ENCODE measurements at places on chromosomes 6 and 20. TPM values are rescaled to one million over a fixed set of nuclear protein-coding genes. Genes with fewer than 3 reads are reported as not detected.

DNA sequence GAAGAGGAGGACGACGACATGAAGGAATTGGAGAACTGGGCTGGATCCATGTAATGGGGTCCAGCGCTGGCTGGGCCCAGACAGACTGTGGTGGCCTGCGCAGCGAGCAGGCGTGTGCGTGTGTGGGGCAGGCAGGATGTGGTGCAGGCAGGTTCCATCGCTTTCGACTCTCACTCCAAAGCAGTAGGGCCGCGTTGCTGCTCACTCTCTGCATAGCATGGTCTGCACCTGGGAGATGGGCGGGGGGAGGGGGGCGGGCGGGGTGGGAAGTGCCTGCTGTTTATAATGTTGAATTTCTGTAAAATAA lies 42.3 kb downstream of the CHMP4B start:
- DNase-seq = peak; percentile 55

GRCh38 chr6:116217069-116217468 lies 36.8 kb downstream of the TSPYL4 start:
- no peak for DNase-seq

- no peak for DNase-seq
Observed at GRCh38 chr6:149474108-149474935, 10.5 kb downstream of the ZC3H12D start.

The MOXD1 gene
- not detected for total RNA-seq

DNA sequence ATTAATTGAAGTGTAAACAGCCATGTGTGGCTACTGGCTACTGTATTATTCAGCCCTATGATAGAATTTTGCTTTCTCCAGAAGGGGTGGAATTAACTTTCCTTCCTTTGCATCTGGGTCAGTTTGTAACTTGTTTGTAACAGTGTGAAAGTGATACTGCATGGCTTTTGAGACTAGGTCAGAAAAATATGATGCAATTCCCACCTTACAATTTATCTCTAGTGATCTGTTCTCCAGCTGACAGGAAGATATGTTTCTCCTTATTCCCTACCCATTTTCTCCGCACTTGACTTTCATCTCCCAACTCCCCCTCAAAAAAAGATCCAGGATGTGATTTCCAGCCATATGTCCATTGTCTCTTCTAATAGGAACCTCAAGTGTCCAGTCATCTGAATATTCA lies 2.6 kb upstream of the MOCS1 start:
- no peak for DNase-seq

The SLC26A8 gene
- total RNA-seq = not detected

DNA sequence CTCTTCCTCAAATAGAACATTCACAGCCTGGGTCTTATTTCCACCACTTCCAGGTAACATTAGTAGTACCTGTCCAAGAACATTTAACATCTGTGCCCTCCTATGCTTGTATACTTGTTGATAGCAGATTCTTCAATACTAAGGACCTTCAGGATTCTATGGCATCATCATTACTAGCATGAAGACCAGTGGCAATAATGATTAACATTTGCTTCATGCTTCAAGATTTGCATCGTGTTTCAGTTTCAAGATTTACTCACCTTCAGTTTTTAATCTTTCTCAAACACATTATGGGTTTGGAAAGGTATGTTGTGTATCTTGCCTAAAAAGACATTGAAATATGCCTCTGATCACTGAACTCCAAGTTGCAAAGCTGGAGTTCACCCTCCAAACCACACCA lies 412.8 kb upstream of the NRSN1 start:
- no peak for DNase-seq

DNA sequence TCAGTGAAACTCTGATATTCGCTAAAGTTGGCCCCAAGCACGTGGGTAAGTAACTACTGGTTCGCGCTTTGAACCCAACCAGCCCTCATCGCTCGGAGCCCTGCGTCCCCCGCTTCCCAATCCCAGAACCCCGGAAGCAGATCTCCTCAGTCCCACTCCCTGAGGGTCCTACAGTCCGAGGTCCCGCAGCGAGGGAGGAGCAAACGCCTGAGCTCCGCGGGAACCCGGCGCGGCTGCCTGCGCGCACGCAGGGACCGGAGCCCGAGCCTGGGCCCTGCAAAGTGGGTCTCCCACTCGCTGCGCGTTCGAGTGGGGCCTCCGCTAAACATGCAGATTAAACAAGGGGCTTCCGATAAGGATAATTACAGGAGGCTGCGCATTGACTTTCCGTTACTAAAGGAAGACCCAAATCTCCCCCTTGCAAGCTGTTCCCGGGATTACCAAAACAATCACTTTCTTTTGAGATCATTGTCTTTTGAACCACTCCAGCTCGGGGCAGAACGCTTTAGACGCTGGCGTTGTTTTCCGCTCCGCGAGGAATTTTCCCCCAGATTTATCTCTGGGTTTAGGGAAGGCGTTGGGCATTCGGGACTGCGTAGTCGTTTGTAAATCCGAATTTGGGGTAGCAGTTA lies 1.3 kb upstream of the VSX1 start:
- no peak for DNase-seq

Measured in activated CD4-positive, alpha-beta memory T cell treated with anti-CD3 and anti-CD28 coated beads, Interleukin-2, amount 10 ng/mL, durations not matched to agents 7 days and 5 days (primary cell).